LHCN-M2 (cell line): ENCODE measurements at places on chromosomes 12 and 14. TPM values are rescaled to one million over a fixed set of nuclear protein-coding genes. Genes with fewer than 3 reads are reported as not detected.

ANKS1B gene
- total RNA-seq, result 0.06 and 0.11 TPM in 2 replicates

MYH7 gene
- 0.06 and 0.17 TPM in 2 replicates for total RNA-seq

GLT1D1 gene
- not detected in 2 replicates for total RNA-seq

DNAH10 gene
- under 0.01 TPM in 1 of 2 replicates, not detected in the other for total RNA-seq

RNASE7 gene
- total RNA-seq, result not detected in 2 replicates

MSRB3 gene
- 36.0 and 40.8 TPM in 2 replicates for total RNA-seq

SLC25A47 gene
- not detected in 2 replicates for total RNA-seq

DBX2 gene
- not detected in 2 replicates for total RNA-seq

VRK1 gene
- 47.8 and 58.0 TPM in 2 replicates for total RNA-seq
